ENCODE measurements at places on chromosomes 7 and 10.

DNA sequence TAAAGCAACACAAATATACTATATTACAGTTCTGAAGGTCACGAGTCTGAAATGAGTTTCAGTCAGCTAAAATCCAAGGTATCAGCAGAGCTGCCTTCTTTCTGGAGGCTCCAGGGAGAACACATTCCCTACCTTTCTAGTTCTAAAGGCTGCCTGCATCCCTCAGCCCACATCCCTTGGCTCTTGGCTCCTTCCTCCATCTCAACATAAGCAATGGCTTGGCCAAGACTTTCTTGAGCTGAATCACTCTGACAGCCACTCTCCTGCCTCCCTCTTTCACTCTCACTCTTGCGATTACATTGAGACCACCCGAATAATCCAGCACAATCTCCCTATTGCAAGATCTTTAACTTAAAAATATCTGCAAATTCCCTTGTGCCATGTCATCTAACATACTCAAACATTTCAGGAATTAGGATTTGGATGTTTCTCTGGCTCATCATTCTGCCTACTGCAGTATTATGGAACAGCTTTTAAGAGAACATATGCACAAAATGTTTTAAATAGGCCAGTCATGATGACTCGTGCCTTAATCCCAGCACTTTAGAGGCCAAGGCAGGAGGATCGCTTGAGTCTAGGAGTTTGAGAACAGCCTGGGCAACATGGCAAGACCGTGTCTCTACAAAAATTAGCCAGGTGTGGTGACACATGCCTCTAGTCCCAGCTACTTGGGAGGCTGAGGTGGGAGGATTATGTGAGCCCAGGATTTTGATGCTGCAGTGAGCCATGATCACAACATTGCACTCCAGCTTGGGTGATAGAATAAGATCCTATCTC lies 144.2 kb upstream of the VSTM2A start:
- DNase-seq, result no peak

- DNase-seq, result no peak
These were observed 62.4 kb downstream of the PON1 start for GRCh38 chr7:95261895-95262415.

GRCh38 chr7:146285418-146285817 lies 168.8 kb downstream of the CNTNAP2 start:
- DNase-seq, result no peak

- DNase-seq, result peak; percentile 28
These were observed 88.8 kb upstream of the DDC start for GRCh38 chr7:50653981-50654425.

- no peak for DNase-seq
These were observed 155.0 kb downstream of the RNF133 start for GRCh38 chr7:122543891-122544290.

DNA sequence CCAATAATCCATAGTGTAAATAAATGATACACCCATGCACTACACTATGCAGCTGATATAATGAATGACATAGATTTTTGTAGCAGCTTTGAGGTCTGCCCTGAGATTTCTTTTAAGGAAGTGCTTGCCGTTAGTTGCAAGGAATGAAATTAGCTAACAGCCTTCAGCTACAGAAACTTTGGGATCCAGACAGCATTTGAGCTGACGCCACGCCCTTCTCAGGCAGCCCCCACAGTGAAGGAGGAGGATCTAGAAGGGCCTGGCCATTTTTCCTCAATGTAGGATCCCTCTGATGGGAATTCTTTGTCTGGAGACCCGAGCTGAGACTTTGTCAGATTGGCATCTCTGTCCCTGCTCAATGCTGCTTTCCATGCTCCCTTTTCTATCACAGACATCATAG lies 6.1 kb upstream of the PDK4 start:
- DNase-seq, result no peak

GRCh38 chr7:44681645-44682044 lies 67.0 kb upstream of the ZMIZ2 start:
- DNase-seq, result no peak

DNA sequence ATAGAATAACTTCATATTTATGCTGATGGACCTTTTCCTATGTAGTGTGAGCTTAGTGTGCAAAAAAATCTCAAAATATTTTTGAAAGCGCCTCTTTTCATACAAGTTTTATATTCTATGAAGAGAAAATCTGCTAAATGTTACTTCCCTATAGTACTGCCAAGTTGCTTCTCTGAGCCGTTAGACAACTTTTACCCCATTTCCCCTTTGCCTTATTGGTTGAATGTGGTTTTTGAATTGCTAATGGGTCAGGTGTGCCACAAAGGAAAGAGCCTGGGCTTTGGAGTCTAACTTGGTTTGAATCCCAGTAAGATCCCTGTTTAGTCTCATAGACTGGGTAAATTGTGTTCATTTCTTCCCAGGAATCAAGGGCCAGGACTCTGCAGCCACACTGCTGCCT lies 261.5 kb downstream of the SNX10 start:
- DNase-seq, result no peak

DNA sequence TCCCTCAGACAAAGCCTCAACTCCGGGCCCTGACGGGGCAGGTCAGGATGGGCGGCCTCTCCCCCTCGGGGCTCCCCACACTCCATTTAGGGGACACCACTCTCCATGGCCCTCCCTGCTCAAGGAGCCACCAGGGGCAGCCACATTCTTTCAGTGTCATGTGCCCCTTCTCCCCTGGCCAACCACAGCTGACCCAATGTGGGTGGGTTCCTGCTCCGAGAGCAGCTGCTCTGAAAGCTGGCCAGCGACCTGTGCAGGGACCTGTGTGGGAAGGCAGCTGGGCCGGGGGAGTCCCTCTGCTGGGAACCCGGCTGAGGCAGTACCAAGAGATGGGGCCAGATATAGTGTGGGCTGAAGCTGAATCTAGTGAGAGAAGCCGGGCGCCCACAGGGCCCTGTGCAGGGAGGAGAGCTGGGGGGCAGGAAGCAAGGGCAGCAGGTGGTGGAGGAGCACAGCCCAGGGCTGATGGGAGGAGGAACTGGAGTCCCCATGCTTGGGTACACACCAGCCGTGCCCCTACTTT lies 40.6 kb upstream of the NPFFR1 start:
- DNase-seq, result no peak

DNA sequence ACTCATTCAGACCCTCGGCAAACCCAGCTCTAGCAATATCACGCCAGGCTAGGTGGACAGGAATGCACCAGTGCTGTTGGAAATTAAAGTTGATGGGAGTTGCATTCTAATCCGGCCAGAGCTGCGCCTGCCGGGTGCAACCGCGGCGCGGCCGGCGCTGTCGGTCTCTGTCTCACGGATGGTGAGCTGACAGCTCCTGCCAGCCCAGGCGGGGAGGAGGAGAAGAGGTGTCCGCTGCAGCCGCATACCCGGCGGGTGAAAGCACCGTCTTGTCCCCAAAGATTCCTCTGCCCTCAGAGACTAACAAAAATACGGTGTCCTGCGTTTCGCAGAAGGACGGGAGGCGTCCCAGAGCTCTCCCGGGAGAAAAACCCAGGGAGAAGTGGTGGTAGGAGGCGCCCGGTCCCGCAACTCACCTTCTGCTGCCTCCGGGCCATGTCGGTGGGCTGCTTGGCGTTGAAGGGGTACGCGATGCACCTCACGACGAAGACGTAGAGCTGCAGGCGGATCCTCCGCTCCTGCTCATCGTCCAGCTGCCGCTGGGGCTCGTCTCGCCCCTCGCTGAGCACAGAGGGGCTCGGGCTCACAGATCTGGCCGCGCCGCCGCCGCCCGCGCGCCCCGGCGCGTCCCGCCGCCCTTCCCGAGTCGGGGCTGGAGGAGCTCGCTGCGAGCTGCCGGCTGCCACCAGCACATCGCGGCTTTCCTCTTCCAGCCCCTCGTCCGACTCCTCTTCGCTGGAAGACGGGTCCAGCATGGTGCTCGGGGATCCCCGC lies 490 bp downstream of the CADPS2 start:
- DNase-seq, result peak; percentile 75

- DNase-seq, result no peak
These were observed 5.9 kb upstream of the LRMDA start for GRCh38 chr10:75425291-75426079.

DNA sequence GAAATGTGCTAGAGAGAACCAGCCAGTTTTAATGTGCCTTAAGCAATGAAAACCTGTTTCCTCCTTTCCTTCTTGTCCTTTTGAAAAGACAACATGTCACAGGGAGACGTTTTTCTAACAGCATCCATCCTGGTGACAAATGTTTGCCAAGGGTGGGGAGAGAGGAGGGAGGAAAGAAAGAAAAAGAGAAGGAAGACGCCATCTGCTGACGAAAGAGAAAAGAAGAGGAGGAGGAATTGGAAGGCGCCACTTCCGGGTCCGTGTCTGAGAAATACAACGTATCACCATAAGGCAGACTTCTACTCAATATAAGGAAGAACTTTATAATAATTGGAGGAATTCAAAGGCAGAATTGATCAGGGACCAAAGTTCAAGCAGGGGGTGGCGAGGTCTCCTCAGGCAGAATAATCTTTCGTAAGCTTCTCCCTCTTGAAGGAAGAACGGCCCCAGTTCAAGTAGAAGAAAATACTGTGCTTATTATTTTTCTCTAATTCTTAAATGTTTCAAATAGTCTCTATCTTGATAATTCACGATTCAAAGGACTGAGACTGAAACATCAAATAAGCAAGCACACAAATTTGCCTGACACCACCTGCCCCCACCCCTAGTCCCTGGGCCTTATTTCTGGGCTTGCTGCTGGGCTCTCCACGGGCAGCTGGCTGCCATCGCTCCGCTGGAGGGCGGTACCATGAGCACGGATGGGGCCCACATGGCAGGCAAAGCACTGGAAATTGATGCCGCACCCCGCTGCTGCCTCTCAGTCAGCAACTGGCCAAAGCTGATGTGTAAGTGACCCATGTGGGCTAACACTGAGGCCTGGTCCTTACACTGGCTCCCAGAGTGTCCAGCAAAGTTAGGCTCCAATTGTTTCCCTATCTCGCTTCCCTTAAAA lies 273.7 kb upstream of the KLF14 start:
- peak; percentile 53 for DNase-seq

DNA sequence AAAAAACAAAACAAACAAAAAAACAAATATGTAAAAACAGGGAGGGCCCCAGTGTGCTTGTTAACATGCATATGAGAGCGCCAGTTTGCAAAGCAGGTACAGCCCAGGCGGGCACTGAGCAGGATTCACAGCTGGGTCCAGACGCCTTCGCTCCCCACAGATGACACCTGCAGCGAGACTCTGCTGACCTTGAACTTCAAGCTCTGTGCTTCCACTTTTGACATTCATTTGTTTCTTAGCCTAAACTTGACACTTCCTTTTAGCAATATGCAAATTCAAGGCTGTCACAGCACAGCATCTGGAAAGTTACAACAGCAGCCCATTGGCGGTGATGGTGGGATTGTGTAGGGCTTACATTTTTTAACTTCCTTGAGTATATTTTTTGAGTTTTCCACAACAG lies 88.8 kb upstream of the TNS3 start:
- DNase-seq, result no peak

- DNase-seq, result no peak
These were observed 133.3 kb upstream of the HGF start for GRCh38 chr7:81903115-81903514.

DNA sequence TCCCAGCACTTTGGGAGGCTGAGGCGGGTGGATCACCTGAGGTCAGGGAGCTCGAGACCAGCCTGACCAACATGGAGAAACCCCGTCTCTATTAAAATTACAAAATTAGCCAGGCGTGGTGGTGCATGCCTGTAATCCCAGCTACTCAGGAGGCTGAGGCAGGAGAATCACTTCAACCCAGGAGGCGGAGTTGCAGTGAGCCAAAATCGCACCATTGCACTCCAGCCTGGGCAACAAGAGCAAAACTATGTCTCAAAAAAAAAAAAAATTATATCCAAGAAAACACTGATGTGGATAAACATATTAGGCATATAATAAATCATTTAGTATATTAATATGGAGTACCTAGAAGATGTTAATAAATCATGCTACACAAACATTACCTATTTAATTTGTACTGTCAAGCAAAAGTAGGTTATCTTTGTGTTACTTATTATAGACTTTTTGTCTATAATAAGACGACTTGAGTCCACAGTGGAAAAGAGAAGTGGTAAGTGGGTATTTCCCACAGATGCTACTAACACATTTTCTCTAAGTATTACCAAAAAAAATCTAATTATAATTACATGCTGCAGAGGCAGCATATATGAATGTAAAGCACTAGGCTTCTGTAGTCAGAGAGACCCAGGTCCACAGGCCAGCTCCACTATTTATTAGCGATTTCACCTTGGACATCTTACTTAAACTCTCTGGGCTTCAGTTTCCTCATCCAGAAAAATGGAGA lies 34.5 kb downstream of the DNMBP start:
- no peak for DNase-seq

DNA sequence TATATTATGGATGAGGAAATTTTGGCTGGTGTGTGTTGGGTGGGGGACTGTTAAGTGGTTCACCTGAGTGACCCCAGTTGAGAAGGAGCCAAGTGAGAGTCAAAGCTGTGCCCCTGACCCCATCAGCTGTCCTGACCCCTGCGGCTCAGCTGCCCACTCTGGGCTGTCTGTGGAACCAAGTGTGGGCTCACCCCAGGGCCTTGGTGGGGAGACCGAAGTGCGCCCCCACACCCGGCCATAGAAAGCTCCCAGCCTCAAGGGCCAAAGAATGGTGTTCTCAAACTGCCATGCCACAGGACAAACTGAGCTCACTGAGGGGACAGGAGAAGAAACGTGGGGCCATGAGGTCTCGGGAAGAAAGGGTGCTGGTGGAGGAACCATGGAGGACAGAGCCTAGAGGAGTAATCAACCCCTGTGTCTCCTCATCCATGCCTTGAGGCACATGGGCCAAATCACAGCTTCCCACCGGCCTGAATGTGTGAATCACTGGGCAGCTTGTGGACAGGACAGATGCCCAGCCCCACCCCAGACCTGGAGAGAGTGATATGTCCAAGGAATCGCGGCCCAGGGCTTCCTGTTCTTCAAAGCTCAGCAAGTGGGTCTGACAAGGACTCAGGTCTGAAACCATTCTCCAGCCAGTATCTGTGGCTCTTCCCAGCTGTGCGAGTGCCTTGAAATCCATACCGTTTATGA lies 86.2 kb upstream of the CACUL1 start:
- DNase-seq, result no peak
